ENCODE measurements at places on chromosomes 11 and 22. TPM values are rescaled to one million over a fixed set of nuclear protein-coding genes. Genes with fewer than 3 reads are reported as not detected.
A peak's percentile ranks its signal among the peaks of the same experiment; 100 is the strongest.

GRCh38 chr11:79400717-79401330, 40.0 kb downstream of the TENM4 start:
- no peak for DNase-seq

APIP gene
- 10.5 TPM for total RNA-seq

GRCh38 chr11:76560219-76560618, 110.3 kb downstream of the LRRC32 start:
- DNase-seq: no peak

DNA sequence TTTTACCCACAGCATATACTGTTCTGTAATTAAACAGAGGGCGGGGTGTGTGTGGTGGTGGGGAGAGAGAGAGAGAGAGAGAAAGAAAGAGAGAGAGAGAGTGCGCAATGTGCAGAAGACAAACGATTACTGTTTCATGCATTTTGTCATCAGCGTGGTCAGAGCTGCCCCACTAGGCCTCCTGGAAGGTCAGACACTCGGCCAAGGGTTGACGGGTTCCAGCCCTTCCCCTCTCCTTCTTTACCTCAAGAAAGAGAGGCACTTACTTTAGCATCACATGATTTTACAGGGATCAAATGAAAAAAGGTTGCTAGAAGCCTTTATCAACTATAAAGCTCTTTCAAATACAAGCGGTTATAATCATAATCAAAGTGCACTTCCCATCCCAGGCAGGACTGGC, 269.2 kb upstream of the SORL1-AS1 start:
- DNase-seq: no peak

DNA sequence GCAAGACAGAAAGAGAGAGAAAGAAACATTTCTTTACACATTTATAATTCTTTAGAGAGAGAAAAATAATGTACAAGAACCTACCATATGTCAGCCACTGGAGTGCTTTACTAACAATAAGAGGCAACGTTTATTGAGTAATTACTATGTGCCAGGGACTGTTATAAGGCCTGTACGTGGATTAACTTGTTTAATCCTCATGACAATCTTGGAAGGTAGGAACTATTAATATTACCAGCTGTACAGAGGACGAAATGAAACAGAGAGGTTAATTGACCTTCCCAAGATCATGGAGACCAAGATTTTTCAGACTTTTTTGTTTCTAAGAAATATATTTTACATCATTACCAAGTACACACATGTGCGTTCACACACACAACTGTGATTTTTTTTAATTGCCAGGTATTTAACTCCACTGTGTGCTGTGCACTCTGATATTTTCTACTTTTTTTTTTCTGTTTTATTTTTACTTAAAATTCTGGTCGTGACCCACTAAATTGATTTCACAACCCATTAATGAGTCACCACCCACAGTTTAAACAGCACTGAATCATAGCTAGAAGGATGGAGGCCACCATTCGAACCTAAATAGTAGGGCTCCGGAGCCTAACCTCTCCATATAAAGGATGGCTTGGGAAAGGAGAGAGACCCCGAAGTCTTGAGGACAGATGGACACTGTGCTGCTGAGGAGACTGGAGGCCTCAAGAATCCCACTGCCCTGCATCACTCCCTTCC, 21.4 kb downstream of the CREB3L1 start:
- DNase-seq: no peak

BIK gene
- total RNA-seq: 1.6 TPM

GTSE1 gene
- 53.8 TPM for total RNA-seq

PHETA2 gene
- total RNA-seq: 0.94 TPM

DNA sequence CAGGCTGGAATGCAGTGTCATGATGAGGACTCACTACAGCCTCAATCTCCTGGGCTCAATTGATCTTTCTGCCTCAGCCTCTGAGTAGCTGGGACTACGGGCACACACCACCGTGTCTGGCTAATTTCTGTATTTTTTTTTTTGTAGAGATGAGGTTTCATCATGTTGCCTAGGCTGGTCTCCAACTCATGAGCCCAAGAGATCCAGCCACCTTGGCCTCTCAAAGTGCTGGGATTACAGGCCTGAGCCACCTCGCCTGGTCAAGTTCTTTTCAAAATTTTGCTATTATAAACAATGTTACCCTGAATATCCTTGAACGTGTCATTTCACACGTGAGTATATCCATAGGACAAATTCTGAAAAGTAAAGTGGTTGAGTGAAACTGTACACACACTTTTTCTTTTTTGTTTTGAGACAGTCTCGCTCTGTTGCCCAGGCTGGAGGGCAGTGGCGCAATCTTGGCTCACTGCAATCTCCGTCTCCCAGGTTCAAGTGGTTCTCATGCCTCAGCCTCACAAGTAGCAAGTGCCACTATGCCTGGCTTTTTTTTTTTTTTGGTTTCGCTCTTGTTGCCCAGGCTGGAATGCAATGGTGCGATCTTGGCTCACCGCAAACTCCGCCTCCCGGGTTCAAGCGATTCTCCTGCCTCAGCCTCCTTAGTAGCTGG, 21.6 kb upstream of the EP300 start:
- DNase-seq: no peak

DNA sequence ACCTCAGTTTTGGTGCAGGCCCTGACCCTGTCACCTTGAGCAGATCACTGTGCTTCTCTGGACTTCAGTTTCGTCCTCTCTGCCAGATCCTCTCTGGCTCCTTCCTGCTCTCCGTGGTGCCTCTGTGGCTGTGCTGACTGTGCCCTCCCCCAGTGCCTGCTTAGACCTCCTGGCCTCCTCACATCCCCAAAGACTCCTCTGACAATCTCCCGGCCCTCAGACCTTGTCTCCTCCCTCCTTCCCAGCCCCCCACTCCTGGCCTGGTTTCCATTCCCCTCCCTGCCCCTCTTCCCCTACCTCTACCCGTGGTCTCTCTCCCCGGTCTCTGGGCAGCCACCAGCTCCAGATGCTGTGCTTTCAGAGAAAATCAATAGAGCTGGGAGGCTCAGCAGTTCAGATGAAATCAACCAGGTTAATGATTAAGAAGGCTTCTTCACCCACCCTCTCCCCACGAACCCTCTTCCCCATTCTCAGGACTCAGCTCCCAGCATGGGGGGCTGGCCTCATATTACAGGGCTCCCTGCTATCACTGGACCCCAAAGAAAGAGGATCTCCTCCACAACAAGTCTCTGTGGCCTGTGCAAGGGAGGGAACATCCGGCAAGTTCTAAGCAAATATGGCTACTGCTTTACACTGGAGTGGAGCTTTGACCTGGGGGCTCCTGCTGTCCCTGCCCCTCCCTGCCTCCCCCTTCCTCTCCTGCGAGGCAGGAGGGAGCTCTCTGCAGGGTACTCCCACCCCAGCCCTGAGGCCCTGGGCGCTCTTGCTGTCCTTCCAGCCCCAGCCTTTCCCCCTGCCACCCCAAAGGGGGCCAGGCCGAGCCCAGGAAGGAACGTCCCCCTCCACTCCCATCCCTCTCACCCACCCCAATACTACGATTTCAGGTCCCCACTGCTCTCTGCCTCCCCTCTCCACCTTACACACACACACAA, 8.5 kb downstream of the BACE1-AS start:
- DNase-seq: no peak

MS4A15 gene
- total RNA-seq: not detected

SCGB2A2 gene
- total RNA-seq: not detected

DNA sequence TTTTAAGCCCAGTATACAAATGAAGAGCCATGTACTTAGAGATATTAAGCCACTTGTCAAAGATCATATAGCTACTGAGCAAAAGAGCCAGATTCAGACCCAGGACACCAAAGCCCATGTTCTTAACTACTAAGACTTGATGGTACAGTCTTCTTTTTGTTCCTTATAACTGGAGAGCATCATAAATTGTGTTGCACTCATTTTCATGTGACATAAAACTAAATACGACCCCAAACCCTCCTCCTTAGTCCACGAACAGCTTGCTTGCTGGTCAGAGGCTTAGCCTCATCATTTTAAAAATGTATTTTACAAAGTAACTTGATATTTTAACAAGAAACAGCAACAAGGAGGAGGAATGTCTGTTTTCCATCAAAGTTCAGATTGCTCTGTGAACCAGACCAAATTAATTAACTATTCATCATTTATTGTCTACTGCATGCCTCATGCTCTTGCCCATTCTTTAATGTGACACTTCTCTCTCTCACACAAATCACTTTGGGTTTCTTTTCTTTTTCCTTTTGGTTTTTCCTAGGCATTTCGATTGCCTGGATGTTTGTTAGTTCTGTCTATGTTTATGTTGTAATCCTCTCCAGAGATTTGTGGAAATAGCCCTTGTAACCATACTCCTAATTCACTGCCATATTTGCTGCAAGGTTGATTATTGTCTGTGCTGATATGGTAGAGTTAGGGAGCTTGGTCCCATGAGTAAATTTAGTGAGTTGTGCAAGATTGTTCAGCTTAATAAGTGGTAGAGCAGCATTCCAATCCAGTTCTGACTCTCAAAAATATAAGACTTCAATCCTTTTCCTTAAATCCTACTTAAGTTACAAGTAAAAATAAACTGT, 8.4 kb upstream of the ARHGAP20 start:
- DNase-seq: no peak

DNA sequence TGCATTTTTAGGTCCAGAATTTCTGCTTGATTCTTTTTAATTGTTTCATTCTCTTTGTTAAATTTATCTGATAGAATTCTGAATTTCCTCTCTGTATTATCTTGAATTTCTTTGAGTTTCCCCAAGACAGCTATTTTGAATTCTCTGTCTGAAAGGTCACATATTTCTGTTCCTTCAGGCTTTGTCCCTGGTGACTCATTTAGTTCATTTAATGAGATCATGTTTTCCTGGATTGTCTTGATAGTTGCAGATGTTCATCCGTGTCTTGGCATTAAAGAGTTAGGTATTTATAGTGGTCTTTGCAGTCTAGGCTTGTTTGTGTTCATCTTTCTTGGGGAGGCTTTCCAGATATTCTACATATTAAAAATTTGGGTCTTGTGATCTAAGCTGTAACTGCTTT, 694.8 kb upstream of the CCDC179 start:
- DNase-seq: no peak

ALG9 gene
- 29.5 TPM for total RNA-seq

GRCh38 chr11:48073031-48073861, 92.9 kb downstream of the PTPRJ start:
- no peak for DNase-seq

GRCh38 chr11:66891851-66892660, 35.2 kb downstream of the LRFN4 start:
- no peak for DNase-seq

- DNase-seq: no peak
Observed at GRCh38 chr11:116224154-116224888, 548.5 kb downstream of the BUD13 start.

DNA sequence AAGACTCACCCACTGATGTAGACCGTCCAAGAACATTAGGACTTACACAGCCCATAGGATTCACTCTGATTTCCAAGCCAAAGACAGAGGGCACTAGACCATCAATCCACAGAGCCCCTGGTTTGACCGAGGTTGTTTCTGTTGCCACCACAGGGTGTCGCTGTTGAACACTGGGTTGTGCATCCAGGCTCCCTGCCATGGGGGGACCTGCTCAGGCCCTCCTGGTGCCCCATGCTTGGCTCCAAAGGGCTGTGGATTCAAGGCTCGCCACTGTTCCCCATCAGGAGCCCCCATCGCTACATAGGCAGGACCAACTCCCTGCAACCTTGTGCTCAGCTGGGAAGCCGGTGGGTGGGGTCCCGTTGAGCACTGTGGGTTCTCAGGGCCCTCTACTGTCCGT, 128.0 kb upstream of the ANO1 start:
- no peak for DNase-seq

- DNase-seq: no peak
Observed at GRCh38 chr22:46641811-46642266, 21.7 kb downstream of the GRAMD4 start.

DNA sequence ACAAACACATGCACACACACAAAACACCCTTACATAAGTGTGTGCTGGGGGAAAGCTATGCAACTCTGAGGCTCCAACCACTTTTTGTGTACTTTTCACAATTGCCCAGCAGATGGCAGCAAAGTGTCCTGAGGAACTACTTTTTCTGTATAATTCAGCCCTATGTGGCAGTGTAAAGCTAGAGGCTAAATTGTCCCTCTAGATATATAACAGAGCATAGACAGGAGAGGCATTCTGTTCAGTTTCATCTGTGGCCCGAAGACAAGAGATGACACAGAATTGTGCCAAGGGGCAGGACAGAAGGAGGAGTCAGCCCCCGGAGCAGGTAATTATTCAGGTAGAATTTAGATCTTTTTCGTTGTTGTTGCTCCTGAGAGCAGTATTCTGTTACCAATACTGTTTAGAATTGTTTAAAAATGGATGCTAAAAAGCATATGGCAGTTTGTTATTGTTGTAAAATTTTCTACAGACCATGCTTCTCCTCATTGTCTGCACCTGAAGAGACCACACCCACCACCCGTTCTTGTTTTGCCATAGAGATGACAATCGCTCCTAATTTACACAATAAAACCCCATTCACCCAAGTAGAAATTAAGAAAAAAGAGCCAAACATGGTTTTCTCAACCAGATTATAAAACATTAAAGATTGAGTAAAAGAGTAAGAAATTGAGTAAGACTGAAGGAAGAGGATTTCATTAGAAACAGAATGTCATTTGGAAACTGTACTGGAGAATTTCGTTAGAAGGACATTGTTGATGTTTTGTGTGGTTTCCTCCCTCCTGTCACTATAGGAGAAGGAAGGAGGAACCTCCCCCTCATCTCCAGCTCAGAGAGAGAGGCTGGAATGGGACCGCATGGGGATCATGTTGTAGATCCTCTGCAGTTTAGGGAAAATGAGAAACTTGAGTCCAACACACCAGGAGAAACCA, 14.5 kb upstream of the MS4A7 start:
- peak; percentile 51 for DNase-seq

DNA sequence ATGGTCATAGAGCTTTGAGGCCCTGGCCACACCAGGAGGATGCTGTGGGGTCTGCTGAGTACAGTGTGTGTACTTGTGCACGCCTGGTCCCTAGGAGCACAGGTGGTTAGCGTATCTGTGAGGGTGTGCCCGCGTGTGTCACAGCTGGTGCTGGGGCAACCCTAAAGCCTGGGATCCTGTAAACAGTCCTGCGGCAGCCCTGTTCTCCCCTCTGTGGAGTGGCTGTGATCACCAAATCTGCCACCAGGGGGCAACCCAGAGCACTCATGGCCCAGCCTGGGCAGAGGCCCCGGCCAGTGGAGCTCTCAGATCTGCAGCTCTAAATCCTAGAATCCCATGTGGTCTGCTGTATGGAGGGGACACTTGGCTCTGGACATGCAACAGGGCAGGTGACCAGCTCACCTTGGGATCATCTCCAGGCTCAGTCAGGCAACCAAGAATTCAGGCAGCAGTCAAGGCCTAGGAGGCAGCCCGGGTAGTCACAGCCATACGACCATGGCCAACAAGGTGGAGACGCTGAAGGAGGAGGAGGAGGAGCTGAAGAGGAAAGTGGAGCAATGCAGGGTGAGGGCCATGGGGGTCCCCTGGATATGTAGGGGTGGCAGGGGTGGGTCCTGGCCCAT, 3.9 kb downstream of the SH3BP1 start:
- peak; percentile 81 for DNase-seq

TECTA gene
- 0.66 TPM for total RNA-seq

DNA sequence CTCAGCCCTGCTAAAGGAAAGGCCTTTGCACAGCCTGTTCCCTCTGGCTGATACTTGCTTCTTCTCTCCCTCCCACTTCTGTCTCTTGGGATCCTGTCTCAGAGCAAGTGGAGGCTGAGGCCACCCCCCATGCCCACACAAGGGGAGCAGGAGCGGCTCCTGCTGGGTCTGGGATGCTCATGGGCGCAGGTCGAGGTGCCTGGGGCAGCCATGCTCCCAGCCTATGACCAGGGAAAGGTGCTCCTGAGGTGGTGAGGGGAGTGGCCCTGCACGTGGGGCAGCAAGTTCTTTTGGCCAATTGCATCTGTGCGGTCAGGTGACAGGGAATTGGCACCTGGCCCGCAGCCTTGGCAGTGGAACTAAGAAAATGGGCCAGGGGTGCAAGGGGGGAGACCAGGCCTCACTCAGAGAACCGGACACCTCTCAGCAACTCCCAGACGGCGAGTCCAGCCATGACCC, 1.5 kb downstream of the MAPK11 start:
- DNase-seq: no peak
